Retina (tissue), 1 donor: ENCODE measurements at places on chromosomes 16 and 17.
A peak's percentile ranks its signal among the peaks of the same experiment; 100 is the strongest.

DNA sequence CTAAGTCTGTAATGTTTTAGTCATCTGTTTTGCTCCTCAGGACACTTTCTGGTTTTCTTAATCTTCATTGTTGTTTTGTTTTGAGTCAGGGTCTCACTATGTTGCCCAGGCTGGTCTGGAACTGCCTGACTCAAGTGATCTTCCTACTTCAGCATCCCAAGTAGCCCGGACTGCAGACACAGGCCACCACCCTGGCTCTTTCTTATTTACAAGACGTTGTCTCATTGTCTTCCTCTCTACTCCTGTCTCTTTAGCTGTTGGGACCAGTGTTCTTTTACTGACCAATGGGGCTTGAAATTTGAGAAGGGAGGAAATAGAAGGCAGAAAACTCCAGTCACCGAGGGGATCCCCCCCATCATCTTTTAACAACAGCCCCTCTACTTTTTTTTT, 1.2 kb downstream of the SCPEP1 start:
- no peak for DNase-seq

GRCh38 chr17:35752471-35752870, 568 bp downstream of the GAS2L2 start:
- DNase-seq = no peak

DNA sequence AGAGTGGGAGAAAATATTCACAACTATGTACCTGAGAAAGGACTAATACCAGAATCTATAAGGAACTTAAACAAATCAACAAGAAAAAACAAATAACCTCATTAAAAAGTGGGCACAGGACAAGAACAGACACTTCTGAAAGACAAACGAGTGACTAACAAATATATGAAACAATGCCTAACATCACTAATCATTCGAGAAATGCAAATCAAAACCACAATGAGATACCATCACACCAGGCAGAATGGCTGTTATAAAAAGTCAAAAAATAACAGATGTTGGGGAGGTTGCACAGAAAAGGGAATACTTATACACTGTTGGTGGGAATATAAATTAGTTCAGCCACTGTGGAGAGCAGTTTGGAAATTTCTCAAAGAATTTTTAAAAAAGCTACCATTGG, 83.5 kb upstream of the WSCD1 start:
- DNase-seq = no peak

GRCh38 chr17:49880291-49881053, 32.6 kb upstream of the TAC4 start:
- DNase-seq = peak; percentile 88

DNA sequence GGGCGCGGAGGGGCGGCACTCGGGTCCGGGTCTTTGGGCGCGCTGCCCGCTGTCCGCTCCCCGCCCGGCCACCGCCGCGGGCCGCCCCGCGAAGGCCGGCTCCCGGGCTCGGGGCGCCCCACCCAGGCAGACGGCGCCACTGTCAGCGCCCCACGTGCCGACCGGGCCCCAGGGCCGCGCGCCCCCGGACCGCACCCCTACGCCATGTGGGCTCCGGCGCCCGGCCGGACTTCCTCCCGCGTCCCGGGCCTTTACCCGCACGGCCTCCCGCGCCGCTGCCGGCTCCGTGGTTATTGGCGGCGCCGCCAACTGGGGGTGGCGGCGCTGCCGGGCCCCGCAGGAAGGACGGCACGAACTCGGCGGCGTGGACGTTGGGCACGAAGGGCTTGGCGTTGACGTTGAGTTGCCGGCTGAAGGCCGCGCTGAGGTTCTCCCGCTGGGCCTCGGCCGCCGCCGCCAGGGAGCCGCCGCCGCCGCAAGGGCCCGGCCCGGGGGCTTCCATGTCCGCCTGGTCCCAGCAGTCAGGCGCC, 577 bp downstream of the GSPT1 start:
- no peak for DNase-seq

GRCh38 chr17:3910420-3911270, 5.6 kb downstream of the P2RX1 start:
- no peak for DNase-seq

- DNase-seq = no peak
Measured at GRCh38 chr17:76268015-76268749, 3.0 kb downstream of the UBALD2 start.
